Stimulated activated naive B cell treated with anti-CD40 and anti-IgM and Interleukin-4, amounts not matched to agents 10 μg/mL and 1 μg/mL and 100 μg/mL, for 72 hours (primary cell): ENCODE measurements at places on chromosomes 7 and 10.
A peak's percentile ranks its signal among the peaks of the same experiment; 100 is the strongest.

- DNase-seq, result no peak
- H3K36me3 ChIP-seq, result no peaks in the 10 kb centered on the region
- H3K27me3 ChIP-seq, result no peaks in the 10 kb centered on the region
- no peak overlapping the region for H3K27ac ChIP-seq
Measured at GRCh38 chr7:77425101-77426051, 9.2 kb upstream of the GSAP start.

- peaks cover 10% of the 10 kb centered on the region for H3K36me3 ChIP-seq
- H3K27ac ChIP-seq, result peak overlapping the region; percentile 92
- DNase-seq, result no peak
- peaks cover 71% of the 10 kb centered on the region for H3K4me1 ChIP-seq
- H3K27me3 ChIP-seq, result no peaks in the 10 kb centered on the region
Measured at GRCh38 chr10:74167443-74167842, 16.4 kb downstream of the ADK start.

GRCh38 chr10:132481690-132482089 is 55.9 kb upstream of the INPP5A start:
- H3K36me3 ChIP-seq, result no peaks in the 10 kb centered on the region
- no peak for DNase-seq

GRCh38 chr10:112843623-112844022 is 106.4 kb upstream of the TCF7L2 start:
- no peak for DNase-seq
- peaks cover 4% of the 10 kb centered on the region for H3K4me1 ChIP-seq
- no peaks in the 10 kb centered on the region for H3K27me3 ChIP-seq
- H3K36me3 ChIP-seq, result peaks cover 30% of the 10 kb centered on the region
